Cardiac muscle cell (in vitro differentiated cells and primary cell): ENCODE measurements at places on chromosomes 11 and 22.

DNA sequence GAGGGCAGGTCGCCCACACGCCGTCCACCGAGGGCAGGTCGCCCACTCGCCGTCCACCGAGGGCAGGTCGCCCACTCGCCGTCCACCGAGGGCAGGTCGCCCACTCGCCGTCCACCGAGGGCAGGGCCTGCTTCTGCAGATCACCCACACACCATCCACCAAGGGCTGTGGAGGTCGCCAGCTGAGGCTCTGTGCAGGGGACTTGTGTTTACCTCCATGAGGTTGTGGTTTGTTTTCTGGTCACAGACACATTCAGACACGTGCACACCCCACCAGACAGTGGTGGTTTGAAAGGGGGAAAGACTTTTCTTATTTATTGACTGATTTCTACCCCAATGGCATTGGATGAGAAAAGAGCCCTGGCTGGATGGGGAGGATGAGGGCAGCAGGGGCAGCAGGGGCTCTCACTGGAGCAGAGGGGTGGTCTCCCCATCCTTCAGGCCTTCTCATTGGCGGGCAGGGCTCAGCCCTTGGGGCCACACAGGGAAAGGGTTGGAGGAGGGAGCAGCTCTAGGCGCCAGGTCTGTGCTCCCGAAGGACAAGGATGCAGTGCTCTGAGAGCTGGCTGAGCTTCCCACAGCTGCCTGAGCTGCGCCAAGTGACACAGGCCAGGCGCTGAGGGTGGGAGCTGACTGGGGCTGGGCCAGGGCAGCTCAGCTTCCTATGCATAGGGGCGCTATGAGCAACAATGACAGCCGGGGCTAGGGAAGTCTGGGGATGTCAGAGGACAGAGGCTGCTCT is 252.6 kb upstream of the B3GAT1 start:
- no peak for DNase-seq

DNA sequence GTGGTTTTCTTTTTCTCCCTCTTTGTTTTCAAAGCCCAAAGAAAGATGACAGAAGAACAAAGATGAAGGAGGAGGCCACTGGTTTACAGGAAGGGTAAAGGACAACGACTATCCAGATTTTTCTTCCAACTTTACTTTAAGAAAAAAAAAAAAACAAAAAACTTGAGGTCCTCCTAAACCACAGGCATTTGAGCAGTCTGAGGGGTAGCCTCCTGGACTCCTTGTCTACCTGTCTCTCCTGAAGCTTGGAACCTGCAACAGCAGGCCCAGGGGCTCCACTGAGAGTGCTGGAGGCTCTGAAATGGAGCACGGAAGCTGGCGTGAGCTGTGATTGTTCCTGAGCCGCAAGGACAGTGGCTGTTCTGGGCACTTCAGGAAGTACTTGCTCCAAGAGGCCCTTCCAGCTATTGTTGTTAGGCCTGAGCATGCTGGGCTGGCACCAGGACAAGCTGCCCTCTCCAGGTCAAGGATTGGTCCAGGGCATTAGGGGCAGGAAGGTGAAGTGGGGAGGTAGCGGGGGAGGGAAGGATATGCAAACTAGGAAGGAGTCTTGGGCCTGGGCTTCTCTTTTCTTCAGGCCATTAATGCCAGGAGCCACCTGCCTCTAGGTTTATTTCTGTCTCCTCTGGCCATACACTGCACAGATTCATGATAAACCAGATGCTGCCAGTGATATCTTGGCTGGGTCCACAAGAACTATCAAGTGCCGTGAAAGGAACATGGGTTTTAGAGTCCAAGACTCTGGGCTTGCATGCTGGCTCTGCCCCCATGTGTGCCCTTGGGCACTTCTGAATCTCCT is 147.3 kb downstream of the CCDC34 start:
- no peak for DNase-seq

DNA sequence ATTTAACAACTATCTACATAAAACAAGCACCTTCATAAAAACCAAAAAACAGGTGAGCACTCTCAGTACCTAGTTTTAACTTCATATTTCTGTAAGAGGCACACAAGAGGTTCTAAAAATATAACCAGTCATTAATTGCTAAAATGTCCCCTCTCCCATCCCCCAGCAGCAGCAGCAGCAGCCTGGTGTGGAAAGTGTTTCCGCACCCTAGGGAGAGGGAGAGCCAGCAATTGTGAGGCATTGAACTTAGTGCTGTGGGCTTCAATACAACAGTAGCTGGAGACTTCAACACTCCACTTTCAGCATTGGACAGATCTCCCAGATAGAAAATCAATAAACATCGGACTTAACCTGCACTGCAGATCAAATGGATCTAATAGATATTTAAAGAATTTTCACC is 1158.5 kb downstream of the JRKL start:
- peak; percentile 52 for DNase-seq

GRCh38 chr11:44308256-44308922 is 1.6 kb downstream of the ALX4 start:
- DNase-seq, result no peak

- DNase-seq, result no peak
Measured at GRCh38 chr11:12303421-12304149, 73.8 kb upstream of the PARVA start.

DNA sequence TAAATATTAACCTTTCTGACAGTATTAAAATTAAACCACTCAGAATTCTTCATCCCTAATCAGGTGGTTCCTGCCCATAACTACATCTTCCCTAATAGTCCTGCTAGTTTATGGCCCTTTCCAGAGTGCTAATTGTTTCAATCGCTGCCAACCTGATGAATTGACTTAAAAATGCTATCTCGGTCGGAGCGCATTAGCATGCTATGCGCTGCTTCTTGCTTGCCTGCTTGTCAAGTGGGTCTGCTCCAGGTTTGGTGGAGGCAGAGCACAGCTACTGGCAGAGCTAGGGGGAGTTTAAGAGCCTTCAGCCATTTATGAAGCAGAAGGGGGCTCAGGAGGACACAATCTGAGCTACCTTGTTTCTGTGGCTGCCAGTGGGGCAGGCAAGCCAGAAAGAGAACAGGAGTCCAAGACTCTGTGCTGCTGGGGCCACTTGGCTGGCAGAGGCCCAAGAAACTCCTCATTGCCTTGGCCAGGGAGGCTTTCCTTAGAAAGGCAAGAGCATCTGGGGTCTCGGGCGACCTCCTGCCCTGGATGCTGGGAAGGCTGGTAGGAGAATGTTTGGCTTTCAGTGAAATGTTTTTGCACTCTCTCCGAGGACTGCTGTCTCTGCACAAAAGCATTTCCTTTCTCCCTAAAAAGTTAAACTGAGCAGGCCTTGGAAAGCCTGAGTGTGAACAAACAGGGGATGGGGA is 62.1 kb upstream of the PHOX2A start:
- peak; percentile 29 for DNase-seq

DNA sequence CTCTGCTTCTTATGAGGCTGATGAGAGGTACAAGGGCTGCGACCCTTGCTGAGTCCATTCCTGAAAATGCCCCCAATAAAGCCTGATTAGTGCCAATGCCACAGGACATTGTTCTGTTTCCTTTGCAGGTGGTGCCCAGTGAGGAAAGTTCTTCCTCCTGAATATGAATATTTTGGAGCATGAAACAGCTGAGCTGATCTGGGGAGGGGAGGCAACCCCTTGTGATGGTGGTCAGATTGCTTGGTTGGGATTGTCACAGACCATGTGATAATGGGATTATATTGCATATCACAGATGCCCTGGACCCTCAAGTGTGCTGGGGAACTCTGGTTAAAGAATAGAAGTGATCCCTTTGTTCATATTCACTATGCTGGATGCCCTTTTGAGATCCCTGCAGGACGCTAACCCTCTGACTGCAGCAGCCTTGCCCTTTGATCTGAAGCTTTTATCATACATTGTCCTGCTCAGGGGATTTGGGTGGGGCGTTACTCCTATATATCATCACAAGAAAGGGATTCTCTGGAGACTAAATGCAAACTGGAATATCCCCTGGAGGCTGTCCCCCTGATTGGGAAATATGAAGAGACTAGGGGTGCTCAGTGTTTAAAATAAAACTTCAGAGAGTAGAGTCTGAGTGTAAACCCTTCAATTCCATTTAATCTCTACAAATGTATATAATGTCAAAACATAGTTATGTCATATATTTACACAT is 76.9 kb upstream of the TOP3B start:
- DNase-seq, result no peak

DNA sequence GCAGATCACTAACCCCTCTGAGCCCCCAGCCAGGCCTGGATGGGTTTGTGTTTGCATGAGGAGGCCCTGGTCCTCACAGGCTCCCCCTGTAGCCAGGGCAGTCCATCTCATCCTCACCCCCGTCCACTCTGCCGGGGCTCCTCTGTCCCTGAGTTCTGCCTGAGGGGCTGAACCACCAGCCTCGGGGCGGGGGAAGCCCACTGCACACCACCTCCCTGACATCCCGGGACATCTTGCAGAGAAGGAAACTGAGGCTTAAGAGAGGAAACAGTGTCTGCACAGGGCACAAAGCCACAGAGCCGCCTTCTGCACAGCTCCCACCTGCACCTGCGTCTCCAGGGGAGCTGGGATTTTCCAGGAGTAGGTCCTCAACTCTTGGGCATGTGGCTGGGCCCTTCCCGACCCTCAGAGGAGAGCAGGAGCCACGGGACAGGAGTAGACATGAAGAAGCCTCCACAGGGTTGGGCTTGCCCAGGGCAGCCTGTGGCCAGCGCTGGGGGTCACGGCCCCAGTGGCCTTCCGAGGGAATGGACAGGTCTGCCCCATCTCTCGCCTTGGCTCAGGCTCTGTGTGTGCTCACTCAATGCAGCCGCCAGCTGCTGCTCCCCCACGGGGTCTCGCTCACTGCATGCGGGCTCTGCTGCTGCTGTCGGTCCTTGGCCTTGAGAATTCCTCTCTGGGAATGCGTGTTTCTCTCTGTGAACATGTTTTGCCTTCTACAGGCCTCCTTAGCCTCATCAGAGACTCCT is 45.4 kb upstream of the CCDC188 start:
- no peak for DNase-seq

DNA sequence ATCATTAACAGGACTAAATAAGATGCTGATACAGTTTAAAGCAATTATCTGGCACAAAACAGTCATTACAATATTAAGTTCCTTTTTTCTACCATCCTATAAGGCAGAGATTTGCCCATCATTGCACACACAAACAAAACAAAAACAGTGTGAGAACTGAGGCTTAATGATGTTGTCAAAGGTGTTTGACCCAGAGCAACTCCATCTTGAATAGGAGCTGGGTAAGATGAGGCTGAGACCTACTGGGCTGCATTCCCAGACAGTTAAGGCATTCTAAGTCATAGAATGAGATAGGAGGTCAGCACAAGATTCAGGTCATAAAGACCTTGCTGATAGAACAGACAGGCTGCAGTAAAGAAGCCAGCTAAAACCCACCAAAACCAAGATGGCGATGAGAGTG is 33.2 kb downstream of the CTSC start:
- DNase-seq, result no peak

DNA sequence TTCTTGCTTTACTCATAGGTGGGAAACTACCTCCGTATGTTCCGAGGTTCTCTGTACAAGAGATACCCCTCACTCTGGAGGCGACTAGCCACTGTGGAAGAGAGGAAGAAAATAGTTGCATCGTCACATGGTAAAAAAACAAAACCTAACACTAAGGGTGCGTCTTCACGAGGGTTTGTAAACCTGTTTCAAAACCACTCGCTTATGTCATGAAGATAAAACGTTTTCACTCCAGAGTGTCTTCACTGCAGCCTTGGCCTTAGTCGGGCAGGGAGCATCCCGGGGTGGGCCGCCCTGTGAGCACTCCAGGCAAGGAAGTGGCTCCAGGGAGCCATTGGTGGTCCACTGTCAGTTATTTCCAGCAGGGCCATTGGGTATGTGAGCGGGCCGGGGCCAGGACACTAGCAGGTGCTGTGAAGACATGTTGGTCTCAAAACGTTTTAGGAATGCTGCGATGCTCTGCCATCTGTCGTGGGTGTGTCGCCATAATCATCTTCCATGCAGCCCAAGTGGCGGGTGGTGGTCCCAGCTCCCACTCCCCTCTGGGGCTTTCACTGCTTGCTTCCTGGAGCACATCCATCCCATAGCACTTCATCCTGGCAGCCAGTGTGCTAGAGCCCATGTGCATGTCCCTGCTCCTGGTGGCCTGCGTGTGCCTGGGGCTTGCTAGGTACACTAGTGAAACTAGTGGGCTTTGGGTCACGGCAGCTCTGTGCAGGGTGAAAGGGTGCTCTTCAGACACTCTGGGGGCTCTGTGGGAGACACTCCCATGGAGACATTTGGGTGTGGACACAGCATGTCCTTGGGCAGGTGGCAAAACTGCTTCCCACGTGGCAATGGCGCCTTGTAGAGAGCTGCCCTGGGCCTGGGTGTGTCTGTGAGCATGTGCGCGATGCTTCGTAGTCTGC is 5.2 kb downstream of the SMARCB1 start:
- DNase-seq, result no peak

- DNase-seq, result no peak
Measured at GRCh38 chr11:1469287-1469910, 17.2 kb downstream of the MOB2 start.

DNA sequence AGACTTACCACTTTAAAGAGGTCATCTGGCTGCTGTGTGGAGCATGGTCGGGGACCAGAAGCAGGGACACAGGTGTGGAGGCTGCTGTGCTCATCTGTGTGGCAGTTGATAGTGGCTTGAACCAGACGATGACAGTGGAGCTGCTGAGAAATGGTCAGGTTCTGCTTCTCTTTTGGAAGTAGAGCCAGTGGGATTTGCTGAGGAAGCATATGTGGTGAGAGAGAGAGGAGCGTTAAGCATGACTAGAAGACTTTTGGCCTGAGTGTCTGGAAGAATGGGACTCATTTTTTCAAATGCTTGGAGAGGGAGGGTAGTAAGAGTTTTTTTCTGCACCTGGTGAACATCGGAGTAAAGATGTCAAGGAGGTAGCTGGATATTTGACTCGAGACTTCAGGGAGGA is 12.5 kb upstream of the SREBF2 start:
- no peak for DNase-seq

DNA sequence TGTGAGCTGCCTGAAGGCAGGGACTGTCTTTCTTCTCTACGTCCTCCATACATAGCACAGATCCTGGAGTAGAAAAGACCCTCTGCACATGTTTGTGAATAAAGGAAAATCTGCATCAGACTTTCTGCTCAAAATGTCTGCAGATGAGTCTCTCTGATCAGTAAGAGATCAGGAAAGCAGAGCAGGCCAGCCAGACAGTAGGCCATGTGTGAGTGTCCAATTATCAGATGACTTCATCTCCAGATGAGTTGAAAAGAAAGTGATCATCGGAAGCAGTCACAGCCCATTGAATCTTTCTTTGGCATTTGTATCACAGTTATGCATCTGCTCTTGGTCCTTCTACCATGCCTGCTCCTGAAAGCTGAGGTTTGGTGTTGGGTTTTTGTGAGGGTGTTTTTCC is 298.7 kb upstream of the NCAM1 start:
- no peak for DNase-seq

GRCh38 chr22:30763815-30764673 is 69.4 kb downstream of the OSBP2 start:
- DNase-seq, result peak; percentile 89

DNA sequence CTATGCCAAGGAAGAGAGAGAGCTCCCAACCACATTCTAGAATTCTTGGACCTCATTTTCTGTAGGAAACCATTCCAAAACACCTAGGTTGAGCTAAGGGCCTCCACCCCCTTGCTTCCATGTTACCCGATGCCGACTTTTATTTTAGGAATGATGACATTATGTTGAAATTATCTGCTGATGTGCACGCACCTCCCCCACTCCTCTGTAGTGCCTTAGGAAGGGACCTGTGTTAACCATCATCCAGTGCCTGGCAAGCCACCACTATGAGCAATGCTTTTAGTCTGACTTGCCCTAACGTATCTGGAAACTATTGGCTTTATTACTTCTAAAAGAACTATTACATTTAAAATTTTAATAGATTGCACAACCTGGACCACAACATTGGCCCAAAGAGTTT is 42.1 kb downstream of the NCAPD3 start:
- DNase-seq, result no peak
